ENCODE measurements at places on chromosomes 2 and 18.

DNA sequence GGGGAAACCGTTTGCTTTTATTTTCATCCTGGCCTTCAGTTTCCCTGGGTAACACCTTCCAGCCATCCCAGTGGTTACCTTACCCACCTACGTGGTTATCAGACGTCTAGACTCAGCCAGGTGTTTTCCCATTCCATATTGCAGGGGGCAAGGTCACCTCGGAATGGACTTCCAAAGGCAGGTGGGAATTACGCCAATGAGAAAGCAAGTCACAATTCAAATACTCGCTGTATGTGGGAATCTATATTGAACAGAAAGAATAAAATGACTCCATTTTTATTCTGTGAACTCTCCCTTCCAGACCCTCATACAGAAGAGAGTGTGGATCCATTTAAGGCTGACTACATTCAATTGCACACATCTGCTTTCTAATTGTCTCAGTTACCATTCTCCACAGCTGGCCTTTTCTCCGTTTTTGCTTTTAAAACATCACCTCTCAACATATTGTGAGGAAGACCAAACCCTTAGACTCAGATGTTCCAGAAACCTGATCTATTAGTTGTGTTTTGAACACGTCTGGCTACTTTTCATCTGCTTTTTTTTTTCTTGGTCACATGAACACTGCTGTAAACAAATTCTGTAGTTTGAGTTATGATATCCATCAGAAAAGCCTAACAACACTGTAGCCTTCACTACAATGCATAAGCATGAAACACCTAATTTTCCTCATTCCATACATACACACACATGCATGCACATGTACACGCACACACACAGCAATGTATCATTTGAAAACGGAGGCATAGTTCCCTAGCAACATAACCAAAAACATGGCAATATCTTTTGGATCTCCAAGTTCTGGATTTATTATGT lies 59.8 kb downstream of the BCL2 start:
- no peak for DNase-seq

DNA sequence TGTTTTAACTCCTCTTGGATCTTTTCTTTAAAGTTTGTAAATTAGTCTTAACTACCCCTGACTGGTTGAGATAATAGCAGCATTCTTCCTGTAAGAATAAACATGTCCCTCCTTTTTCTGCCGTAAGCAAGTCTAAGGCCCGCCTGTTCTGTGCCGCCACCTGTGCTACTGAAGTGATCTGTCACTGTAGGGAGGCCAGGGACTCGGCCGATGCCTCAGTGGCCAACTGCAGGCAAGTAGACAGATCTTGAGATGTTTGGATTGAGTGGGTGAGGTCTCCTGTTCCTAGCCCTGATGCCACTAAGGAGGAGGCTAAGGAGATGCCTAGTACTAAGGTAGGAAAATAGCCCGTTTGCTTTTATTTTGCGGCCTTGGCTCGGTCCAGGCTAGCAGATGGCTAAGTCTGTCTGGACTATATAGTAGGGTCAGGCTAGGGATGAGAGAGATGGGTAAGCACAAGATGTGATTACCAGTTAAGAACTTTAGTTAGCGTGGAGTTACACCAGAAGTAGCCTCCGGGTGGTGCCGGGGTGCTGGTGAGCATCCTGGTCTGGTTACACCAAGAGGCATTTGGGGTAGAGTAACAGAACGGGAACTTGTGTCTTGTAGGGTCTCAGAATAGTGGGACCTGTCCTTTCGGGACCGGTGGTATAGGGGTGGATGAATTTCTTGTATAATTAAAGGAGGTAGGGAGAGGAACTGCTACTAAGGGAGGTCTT lies 584.2 kb downstream of the SUCLG1 start:
- DNase-seq: no peak

DNA sequence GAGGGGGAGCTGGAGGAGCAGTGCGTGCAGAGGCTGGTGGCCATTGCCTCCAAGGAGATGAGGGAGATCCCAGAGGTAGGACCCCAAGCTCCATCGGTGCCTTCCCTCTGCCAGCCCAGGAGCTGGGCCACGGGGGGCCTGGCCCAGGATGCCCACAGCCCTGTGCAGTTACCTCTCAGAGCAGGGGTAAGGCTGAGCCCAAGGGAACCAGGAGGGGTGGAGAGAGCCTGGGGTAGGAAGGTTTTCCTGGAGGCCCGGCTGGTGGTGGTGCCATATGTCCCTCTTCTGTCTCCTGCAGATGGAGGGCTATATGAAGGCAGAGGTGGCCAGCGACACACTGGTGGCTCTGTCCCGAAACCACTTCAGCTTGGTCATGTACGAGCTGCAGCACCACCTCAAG lies 11.4 kb downstream of the MROH2A start:
- DNase-seq: no peak

DNA sequence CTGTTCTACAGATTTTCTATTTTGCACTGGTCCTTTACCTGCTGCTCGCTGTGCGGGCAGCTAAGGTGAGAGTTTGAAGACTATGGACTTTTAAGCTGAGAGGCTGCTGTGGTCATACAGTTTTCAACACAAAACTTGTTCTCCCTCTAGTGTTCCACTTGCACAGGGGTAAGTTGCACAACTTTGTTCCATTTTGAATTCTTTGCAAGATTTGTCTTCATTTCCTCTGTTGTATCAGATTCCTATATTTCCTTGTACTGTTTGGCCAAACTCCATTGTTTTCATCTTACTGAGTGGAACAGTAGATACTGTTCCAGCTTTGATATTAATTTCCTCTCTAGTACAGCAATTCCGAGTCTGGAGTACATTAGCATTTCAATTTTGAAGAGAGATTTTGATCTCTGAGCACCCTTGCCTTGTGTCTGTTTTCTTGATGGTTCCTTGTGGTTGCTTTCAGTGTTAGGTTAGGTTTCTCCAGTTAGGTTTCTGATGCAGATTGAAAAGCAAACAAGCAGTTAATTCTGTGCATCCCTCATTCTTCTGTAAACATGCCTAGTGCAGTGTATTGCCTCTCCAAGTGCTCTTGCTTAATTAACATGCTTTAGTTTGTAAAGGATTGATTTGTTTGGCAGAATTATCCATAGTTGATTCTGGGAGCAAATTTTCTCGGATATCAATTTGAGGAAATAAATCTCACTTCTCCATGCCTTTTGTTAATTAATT lies 188.8 kb downstream of the PTPRM start:
- no peak for DNase-seq

DNA sequence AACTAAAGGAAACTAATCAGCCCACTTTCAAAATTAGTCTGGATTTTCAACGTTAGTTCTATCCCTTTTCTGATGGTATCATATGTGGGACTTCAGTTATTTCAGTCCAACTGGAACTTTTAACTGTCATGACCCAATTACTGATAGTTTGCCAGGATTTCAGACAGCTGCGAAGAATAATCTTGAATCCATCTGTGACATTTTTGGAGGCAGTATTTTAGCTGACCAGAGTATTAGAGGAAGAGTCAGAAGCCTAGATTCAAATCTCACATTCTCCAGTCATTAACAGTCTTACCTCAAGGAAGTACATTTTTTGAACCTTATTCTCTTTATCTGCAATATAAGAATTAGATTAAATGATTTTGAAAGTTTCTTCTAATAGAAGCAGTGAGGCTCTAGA lies 81.3 kb downstream of the PTRHD1 start:
- no peak for DNase-seq

- no peak for DNase-seq
These were observed 1953.4 kb upstream of the LRRTM1 start for GRCh38 chr2:82257796-82258555.

- no peak for DNase-seq
These were observed 36.8 kb downstream of the LRRFIP1 start for GRCh38 chr2:237664151-237664550.

GRCh38 chr2:20421988-20422370 lies 24.9 kb upstream of the RHOB start:
- no peak for DNase-seq

DNA sequence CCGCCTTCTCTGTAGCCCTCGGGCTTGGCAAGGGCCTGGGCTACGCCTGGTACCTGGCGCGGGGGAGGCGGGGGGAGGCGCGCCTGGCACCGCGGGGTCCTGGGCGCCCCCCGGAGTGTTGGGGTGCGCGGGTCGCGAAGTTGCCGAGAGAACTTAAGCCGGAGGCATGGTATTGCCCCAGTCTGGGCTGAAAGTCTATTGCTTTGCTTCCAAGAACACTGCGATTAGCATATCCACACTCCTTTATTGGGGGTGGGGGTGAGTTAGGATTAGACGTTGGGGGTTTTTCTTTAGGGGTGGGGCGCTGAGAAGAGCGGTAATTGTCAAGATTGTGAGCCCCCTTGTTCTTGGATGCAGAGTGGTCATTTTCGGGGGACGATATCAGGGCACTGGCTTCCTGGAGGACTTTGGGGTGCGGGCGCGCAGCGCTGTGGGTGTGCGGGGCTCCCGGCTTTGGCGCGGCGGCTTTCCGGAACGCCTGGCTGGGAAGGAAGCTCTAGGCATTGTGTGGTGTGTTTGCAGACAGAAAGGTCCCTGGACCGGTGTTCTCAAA lies 798 bp downstream of the TANC1 start:
- no peak for DNase-seq

DNA sequence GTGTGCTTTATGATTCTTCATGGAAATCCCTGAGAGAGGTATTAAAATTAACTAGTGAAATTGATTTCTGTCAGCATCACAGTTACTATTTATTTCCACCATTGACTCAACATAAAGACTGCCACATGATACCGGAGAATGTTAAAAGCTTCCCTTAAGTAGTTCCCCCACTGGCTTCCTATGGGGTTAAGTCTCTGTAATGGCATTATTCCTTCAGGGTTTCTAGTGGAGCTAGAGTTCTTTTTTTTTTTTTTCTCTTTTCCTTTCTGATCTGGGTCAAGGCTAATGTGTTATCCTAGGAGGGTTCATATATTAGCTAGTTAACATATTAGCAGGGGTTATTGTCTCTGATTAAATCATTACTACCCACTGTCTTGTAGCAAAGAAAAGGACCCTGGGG lies 1919.1 kb upstream of the PIK3C3 start:
- no peak for DNase-seq

GRCh38 chr18:76957384-76958355 lies 135.3 kb downstream of the ZNF236 start:
- DNase-seq: no peak

DNA sequence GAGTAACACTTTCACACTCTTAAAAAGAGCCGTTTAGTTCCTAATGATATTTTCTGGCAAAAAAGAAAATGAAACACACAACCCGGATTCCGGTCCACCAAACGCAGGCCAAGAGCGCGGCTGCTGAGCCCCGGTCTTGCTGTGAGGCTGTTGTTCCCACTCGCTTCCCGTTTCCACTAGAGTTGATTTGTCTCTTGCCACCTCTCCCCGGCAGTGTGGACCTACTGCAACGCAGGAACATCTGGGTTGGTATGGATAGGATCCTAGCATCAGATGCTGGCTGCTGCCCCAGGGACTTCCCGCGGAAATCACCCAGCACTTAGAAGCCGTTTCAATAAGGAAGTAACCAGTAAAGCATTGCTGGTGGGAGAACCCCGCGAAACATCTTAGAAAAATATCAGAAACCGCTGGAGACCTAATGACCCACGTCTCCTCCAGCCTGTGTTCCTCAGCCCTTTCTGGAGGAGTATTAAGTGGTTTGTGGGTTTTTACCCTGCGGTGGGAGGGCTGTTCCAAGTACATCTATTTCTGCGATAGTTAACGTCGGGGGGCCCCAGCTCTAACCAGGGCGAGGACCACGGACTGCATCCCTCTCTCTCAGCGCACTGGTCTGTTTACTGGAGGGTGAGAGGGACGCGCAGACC lies 939 bp downstream of the DOCK10 start:
- DNase-seq: no peak

GRCh38 chr2:234203135-234203984 lies 152.9 kb downstream of the SPP2 start:
- no peak for DNase-seq

DNA sequence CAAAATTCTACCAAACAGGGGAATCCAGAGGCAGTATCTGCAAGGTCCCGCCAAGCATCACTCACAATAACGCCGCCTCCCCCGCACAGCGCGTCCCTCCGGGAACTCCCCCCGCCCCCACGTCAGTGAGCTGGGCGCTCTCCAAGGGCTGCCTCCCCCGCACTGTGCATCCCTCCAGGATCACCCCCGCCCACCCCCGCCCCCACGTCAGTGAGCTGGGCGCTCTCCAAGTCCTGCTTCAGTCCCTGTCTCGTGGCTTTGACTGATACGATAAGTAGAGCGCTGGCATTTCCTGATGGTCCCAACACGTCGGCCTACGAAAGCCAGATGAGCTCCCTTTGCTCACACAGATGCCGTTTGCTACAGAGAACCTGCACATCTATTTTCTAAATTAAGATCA lies 130.7 kb upstream of the TPO start:
- DNase-seq: peak; percentile 52

DNA sequence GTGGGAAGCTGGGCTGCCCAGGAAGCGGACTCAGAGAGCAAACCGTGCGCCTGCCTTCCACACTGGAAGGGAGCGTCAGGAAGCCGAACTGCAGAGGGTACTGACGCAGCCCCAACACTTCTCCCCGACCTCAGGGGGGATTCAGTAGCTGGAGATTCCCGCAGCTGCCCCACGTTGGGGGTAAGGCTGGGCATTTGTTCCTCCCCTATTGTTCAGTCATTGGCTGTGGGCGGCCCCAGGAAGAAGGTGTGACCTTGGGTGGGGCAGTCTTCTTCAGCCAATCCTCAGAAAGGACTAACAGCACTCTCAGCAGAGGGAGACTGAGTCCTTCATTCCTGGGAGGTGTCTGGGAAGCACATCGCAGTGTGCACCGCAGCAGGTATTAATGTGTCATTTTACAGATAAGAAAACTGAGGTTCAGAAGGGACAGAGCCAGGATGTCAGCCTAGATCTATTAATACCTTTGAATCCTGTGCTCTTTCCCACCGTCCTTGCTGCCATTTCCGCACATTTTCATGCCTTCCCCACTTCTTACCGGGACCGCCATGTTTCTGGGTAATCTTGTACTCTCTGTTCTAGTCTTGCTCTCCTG lies 12.1 kb upstream of the C18orf32 start:
- no peak for DNase-seq

DNA sequence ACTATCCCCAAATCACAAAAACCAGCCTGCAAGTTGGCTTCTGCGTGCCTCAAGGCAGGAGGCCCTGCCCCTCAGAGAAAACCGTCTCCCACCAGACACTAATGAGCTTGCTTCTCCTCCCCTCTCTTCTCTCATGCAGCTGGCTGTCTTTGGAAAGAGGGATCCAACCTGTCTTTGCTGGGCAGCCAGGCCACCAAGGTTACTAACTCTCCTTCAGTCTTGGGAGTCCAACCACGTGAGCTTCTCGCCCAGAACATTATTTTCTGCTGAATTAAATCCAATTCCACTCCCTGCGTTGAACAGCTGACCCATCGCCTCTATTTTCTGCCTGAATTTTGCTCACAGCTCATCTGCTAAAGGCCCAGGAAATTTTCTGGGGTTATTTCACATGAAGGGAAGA lies 291.3 kb upstream of the NCKAP5 start:
- DNase-seq: no peak

DNA sequence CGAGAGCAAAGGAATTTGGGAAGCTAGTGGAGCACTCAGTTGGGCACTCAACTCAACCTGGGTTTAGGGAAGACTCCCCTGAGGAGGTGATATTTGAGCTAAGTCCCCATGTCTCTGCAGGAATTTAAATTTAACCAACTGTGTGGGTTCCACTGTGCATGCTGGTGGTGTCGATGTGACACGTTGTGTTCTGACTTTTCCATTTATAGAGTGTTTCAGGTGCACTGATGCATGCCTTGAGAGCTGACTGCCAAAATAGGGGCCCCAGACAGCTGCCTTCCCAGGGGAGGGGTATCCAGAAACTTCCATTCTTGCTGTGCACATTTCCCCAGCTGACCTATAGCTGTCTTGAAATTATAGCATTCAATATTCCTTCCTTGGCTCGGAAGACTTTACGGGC lies 63.7 kb upstream of the BCL2L11 start:
- DNase-seq: no peak

- DNase-seq: no peak
These were observed 231.5 kb downstream of the AFF3 start for GRCh38 chr2:99910902-99911301.

- no peak for DNase-seq
These were observed 88.5 kb upstream of the TACR1 start for GRCh38 chr2:75287624-75288316.
